Skin of body (tissue), 3 donors: ENCODE measurements at places on chromosomes 1 and 21.

DNA sequence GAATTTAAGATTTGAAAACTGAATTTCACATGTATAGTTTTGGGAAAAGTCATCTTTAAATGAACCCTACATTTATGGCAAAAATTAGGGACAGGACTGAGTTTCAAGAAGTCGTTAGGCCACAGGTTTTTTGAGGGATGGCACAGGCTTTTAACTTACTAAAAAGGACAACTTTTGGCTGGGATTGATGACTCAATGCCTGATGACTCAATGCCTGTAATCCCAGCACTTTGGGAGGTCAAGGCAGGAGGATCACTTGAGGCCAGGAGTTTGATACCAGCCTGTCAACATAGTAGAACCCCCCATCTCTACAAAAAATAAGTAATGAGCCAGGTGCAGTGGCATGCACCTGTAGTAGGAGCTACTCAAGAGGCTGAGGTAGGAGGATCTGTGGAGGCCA, 15.9 kb downstream of the UCK2 start:
- DNase-seq: no peak

DNA sequence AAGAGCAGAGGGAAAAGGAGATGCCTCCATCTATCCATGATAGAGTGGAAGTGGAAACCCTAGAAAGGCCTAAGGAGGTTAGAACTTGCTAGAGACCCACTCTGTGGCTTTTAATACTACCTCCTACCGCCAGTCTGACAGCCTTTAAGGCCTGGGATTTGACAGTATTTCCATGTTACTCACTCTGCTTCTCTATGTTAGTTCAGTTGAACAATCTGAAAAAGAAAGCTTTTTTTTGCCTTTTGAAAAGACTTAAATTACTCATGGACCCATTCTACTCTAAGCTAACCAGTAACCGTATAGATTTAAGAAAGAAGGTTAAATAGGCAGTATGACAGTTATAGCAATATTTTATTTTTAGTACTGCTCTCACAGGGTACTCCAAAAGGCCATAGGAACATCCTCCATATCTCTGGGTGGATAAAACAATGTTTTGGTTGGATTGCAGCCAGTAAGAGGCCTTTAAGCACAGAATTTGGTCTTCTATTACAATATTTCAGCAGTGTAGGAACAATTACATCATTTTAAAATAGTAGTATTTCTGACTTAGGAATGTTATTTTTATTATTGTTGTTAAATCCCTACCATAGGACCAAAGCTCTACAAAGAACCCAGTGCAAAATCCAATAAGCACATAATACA, 15.9 kb upstream of the GPR25 start:
- DNase-seq: peak; percentile 15

DNA sequence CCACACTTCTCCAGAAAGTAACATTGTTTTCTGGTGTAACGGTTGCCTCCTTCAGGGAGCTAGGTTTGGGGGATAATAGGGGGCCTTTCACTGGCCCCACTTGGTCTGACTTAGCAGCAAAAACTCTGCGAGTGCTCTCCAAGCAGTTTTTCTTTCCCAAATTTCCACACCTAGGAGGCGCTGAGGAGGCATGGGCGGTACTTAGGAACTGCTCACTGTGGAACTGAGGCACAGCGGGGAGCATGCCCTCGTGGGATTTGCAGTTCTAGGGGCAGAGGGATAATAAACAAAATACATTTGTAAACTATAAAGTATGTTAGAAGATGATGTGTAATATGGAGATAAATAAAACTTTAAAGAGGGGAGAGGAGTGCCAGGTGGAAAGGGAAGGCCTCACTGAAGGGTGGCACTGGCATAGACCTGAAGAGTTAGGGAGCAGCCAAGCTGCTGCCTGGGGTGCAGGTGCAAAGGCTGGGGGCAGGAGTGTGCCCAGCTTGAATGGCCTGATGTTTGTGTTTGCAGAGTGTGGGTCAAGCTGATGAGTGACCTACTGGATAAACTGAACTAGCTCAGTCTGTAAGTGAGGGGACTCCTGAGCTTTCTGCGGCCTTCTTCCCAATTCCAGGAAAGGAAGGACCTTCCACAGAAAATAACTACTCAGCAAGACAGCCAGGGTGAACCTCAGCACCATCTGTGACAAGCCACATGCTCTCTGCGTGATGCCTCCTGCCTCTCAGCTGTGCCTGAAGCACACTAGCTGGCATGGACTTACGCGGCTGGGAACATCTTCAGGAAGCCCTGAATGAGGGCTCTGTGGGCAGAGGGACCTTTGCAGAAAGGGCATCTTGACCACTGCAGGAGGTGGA, 1.9 kb downstream of the EPHX1 start:
- peak; percentile 13 for DNase-seq

GRCh38 chr1:145707183-145707867, at the start of gene PDZK1:
Gene PDZK1, minus strand, starts transcription at chr1:145707368. Its CDS starts 19,347 bp downstream, at chr1:145688021.
- no peak for DNase-seq

DNA sequence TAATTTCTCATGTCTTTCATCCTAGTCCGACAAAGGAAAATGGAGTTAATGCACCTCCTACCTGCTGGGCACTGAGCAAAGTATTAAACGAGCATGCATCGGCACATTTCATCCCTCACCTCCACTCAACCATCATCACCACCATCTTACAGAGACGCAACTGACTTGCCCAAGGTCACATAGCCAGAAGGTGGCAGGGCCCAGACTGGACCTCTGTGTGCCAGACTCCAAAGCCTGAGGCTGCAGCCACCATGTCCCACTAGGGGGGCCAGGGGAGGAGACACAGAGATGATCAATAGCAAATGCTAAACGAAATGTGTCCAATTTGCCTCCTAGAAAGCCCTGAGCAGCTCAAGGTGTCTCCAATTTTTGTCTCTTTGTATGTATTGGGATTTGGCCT, 163.7 kb upstream of the EDN2 start:
- DNase-seq: no peak

GRCh38 chr21:40422896-40423635, 423.9 kb downstream of the DSCAM start:
- DNase-seq: no peak

DNA sequence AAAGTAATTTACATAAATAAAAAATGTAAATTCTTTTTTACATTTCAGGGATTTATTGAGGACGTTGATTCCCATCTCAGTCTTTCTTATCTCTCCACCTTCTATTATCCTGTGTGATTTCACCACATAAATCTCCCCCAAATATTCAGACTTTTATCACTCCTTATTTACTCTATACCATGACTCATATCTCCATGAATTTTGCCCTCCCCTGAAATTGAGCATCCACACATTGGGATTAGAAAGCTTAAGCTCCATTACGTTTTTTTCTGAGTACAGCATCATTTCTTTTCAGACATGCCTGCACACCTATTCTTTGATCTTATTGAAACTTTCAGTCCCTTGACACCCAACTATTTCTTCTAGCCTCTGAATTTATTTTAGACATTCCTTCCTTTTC, 111.2 kb downstream of the IFI44 start:
- no peak for DNase-seq

GRCh38 chr1:162023547-162024501, at the start of gene OLFML2B:
Gene OLFML2B, minus strand, starts transcription at chr1:162023869. Its CDS starts 439 bp downstream, at chr1:162023430.
- DNase-seq: peak; percentile 50

- DNase-seq: no peak
These were observed 13.0 kb downstream of the DOP1B start for GRCh38 chr21:36169470-36170128.

DNA sequence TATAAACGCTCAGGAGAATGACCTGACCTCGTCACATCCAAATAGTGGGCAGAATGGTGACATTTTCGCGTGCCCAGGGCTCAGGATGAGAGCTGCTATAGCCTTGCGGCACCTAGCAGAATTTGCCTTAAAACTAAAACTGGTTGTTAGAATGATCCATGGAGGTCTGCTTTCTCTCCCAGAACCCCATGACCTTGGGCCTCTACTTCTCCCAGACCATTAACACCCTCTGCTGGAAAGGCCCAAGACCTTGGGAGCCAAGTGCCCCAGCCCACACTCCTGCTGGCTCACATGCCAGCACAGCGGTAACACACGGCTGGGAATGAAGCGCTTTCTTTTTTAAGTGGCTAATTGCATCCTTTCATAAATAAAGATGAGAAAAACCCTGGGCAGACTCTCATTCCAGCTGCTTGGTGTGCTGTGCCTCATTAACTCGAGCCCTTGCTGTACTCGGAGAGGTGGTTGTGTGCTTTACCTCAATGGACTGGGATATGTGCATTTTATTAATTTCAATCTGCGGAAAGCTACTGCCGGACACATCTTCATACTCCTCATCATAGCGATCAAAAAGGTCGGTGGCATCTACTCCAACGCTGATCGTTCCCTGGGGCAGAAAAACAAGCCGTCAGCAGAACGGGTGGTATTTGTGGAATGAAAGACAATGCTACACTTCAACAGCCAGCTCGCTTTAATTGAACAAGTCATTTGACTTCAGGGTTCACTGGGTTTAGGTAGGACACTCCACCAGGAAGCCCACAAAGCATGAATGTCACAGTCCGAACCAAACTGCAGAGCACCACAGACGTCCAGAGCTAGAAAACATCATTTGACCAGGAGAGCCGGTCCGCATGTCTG, 29.0 kb downstream of the THAP3 start:
- no peak for DNase-seq

GRCh38 chr1:189697113-189697512, 780.6 kb downstream of the BRINP3 start:
- no peak for DNase-seq

- peak; percentile 63 for DNase-seq
These were observed 36.9 kb upstream of the RGS1 start for GRCh38 chr1:192538407-192539296.
